Myocyte (in vitro differentiated cells): ENCODE measurements at places on chromosomes 1 and 21.

DNA sequence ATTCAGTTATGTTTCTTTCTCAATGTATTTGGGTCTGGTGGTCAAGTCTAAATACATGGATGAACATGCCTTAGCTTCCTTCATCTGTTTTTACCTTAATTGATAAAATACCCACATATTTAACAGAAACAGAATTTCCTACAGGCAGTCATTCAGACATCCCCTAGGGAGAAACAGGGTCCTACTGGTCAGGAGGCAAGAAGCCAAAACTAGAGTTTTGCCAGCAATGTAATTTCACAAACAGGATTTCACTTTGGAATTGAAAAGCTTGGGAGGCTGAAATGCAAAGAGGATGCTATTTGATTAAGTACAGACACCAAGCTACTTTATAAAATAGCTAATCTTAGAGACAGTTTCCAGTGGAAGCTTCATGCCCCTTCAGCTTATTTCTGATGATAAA is 224.2 kb downstream of the SIPA1L2 start:
- DNase-seq = no peak

- DNase-seq = no peak
Measured at GRCh38 chr1:53461323-53462044, 2.3 kb downstream of the DMRTB1 start.

GRCh38 chr1:27979151-27979858 is 19.5 kb downstream of the XKR8 start:
- peak; percentile 66 for DNase-seq

DNA sequence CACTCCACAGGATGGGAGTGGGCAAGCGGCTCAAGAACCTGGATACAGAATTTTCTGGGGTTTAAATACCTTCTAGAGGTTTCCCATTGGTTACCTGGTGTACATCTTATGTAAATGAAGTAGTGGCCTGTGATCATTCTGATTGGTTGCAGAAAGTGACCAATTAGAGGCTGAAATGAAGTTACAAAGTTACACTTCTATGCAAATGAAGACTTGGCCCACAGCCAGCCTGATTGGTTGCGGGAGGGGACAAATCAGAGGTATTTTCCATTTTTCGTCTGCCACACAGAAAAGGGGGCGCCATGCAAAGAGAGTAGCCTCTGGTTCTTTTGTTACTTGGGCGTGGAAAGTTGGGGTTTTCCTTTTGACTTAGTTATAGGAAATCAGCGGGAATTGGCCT is 8.9 kb downstream of the KCNAB2 start:
- no peak for DNase-seq

- DNase-seq = no peak
Measured at GRCh38 chr1:6148497-6149241, 31.5 kb downstream of the CHD5 start.

DNA sequence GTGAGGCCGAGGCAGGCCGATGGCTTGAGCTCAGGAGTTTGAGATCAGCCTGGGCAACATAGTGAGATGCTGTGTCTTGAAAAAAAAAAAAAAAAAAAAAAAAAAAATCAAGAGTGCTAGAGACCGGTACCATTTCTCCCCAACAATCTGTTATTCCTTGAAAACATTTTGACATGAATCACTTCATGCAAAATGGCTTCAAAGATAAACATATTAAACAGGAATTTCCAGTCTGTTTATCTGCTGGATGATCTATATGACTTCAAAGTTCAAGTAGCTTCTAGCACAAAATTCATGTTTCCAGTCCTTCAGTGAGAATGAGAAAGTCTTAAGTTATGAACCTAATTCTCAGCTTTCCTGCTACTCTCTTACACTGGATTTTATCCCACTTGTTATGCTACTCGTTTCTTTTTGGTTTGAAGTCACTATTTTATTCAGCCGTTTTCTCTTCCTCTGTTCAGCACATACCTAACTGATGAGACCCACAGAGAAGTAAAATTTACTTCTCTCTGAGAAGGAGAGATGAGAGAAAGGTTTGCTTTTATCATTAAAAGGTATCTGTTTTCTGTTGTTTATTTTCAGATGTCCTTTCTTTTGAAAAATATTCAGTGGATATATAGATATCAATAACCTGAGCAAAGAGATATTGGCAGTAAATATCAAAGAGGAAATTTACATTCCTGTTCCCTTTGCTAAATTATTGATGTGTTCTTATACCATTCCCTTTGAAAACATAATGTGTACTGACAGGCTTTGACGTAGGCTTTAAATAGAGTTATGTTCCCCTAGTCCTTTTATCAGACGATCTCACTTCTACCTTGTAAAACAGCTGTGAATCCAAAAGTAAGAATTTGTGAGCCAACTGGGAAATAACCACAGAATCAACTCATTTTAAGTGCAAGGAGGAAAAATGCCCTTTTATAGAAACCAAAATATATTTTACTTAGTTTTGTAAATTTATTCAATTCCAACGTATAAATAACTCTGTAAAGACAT is 38.2 kb downstream of the CD46 start:
- no peak for DNase-seq

DNA sequence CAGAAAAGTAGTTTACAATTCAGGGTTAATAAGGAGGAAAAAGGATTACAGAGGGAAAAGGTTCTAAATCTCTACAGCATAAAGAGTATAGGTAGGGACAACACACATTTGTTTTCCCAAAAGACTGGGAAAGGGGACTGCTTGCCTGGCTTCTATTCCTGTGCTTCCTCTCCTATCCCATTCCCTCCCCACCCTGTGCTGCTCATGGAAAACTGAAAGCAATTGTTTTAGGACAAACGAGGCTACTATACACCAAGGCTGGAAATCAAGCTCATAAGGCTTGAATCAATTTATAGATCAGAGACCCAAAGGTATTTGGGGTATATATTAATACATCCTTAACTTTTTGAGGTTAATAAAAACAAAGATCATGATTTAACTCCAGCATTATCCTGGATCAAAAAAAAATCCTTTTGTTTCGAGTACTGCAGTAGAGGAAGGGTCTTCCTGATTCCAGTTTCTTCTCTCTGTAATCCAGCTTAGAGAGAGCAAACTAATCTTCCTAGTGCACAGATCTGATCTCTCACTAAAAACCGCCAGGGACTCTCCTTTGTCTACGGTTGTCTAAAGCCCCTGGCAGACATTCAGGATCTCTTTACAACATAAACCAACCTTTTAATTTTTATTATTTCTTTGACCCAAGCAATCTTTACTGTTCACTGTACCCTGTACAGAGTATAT is 37.4 kb upstream of the A3GALT2 start:
- no peak for DNase-seq

- DNase-seq = no peak
Measured at GRCh38 chr1:154616659-154617345, 8.8 kb upstream of the ADAR start.

- peak; percentile 75 for DNase-seq
Measured at GRCh38 chr1:193111641-193112090, 6.5 kb upstream of the GLRX2 start.

- DNase-seq = peak; percentile 83
Measured at GRCh38 chr1:201406831-201407406, 7.8 kb upstream of the LAD1 start.

DNA sequence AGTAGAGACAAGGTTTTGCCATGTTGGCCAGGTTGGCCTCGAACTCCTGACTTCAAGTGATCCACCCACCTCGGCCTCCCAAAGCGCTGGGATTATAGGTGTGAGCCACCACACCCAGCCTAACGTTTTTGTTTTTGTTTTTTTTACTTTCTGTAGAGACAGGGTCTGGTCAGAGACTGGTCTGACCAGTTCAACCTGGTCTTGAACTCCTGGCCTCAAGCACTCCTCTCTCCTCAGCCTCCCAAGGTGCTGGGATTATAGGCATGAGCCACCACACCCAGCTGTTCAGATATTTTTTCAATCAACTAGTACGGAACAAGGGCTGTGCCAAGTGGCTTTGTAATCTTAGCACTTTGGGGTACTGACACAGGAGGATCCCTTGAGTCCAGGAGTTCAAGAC is 209.5 kb downstream of the RERE start:
- no peak for DNase-seq

DNA sequence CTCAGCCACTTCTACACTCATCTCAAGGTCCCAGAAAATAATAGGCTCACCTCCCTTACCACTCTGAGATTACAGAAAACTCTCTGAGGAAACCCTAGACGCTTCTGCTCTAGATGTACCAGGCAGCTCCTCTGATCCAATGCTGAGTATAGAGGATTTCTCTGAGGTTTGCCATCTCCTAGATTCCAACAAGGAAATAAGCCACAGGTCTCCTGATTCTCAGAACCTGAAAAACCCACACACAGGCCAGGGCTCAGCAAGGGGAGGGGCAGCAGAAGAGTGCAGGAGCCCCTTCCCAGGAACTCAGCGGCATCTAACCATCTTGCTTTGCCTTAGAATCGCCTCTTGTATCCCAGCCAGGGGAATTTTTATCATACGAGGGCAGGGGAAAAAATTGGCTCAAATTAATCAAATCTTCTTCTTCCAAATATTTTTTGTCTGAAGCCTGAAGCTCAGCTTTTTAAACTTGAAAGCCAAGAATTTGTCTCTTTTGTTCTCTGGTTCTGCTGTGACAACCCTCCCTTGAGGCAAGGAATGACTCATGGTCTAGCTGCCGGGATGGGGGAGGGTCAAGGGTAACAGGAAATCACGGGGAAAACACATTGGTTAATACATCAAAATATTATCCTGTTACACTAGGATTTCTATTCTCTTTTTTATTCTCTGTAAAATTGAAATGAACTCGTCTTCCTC is 30.8 kb downstream of the GORAB start:
- DNase-seq = peak; percentile 81

DNA sequence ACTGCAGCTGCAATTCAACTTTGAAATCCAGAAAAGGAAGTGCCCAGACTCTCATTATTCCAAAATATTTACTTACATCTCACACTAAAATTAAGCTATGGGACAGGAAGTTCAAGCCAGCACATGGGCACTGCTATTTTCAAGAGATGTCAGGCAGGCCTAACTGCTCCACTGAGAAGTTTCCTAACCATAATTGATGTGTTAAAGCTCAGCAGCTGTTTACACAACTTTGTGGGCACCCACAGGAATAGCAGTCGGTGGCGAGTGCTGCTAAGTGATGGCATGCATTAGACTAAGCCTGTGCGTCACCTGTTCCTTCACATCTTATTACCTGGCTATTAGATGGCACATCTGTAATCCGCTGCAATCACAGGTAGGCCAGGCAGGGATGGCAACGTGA is 303.3 kb upstream of the DAB1 start:
- DNase-seq = peak; percentile 31

DNA sequence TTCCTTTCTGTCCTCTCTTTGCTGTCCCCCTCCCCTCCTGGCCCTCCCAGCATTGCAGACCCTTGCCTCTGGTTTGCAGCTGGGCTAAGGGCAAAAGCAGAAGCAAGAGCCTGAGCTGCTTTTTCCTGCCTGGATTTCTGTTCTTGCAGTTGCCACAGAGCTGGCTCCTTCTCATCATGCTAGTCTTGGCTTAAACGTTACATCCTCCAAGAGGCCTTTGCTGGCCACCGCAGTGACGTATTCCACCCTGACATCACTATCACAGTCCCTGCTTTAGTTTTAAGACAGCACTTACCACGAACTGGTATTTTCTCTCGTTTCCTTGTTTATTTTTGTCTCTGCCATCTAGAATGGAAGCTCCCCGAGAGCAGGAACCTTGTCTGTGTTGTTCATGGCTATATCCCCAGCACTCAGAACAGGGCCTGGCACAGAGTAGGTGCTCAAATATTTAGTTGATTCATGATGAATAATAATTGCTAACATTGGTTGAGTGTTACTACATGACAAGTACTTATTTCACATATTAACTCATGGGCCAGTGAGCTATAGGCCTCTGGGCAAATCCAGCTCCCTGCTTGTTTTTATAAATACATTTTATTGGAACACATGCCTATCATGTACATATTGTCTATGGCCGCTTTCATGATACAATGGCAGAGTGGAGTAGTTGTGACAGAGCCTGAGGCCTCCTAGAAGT is 13.2 kb upstream of the CSF1 start:
- no peak for DNase-seq

- no peak for DNase-seq
Measured at GRCh38 chr1:19689856-19690255, 25.2 kb downstream of the HTR6 start.

DNA sequence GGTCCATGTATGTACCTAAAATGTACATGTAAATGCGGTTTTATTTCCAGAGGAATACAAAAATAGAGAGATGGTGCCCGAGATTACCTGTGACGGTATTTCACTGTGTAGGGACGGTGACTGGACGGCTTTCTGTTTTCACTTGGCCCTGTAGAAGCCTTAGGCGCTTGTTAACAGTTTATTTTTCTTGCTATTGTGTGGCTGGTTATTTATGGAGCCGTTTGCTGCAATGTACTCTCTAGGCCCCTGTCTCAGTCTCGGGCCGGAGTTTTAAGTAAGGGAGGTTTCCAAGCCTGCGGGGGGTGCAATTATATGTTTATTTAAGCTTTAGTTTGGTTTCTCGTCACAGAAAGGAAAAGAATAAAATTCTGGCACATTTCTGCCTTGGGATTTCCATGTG is 413 bp downstream of the EFCAB7 start:
- no peak for DNase-seq

DNA sequence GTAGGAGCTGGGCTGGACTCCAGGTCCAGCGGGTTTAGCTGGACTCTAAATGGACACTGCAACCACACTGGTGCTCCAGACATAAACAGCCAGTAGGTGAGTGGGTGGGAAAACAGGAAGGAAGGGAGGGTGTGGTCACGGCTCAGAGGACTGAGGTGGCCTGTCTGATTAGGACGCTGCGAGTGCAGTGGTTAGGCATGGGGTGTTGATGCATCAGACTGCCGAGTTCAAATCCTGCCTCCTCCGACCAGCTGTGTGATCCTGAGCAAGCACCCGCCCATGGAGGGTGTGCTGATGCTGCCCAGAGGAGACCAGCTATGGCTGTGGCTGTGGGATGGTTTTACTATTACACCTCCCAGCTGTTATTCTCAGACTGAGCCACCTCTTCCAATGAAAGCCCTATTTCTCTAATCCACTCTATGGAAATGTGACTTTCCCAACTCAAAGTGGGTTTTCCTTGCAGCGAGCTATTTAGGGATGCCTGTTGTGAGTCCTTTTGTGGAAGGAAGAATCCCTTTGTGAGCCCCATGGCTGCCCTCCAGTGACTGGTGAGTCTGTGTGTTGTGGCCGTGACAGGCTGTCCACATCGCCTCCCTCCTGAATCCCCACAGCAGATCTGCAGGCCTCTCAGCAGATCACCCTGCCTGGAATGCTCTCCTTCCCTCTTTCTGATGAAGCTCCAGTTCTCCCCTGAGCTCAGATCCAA is 56.6 kb upstream of the EDN2 start:
- peak; percentile 53 for DNase-seq

GRCh38 chr1:38098101-38098847 is 51.7 kb upstream of the POU3F1 start:
- DNase-seq = no peak

GRCh38 chr1:238624776-238625175 is 734.1 kb upstream of the ZP4 start:
- DNase-seq = no peak

- DNase-seq = no peak
Measured at GRCh38 chr1:4959216-4959615, 304.8 kb downstream of the AJAP1 start.
